Cerebellar nuclear complex (tissue), 1 donor: ENCODE measurements at places on chromosomes 12 and 14.

- no peak for DNase-seq
These were observed 35.7 kb upstream of the TMEM263 start for GRCh38 chr12:106919910-106920544.

GRCh38 chr14:106346534-106347290 lies 820.3 kb downstream of the TMEM121 start:
- no peak for DNase-seq

DNA sequence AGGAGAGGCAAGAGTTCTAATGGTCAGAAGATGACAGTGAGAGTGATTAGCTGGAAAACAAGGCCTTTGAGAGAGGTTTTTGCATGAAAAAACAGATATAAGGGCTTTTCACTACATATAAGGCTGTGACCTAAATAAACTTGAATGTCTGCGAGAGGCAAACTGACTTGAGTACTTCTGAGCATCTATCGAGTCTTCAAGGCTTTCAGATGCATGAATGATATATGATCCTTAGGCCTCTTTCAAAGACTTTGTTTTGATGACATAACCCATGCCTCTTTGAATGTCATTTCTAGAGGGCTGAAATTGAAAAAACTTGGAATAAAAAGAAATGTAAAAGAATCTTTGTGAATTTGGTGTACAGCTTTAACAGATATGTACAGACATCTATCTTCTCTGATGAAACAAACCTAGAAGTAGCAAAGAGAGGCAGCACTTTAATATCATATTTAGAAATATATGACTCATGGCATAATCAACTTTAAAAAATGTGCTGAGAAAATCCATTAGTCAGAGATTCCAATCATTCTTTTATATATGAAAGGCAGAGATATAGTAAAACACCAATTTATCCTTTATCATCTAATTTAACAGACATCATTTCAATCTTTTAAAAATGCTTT lies 72.6 kb downstream of the PPM1H start:
- DNase-seq, result no peak

DNA sequence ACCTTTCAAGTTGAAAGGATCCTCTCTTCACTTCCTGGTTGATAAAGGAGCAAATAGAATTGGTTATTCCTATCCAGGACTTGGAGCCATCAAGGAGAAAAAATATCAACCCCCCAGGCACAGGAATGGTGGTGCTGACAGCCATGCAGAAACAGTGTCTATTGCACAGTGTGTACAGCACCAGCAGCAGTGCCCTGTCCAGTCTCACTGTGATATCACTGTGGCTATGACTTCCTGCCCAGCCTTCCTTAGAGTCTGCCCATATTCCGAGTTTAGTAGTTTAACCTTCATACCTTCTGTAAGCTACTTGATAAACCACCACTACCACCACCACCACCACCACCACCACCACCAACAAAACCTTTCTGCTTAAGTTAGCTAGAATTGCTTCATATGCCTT lies 45.1 kb upstream of the FERMT2 start:
- DNase-seq, result no peak

DNA sequence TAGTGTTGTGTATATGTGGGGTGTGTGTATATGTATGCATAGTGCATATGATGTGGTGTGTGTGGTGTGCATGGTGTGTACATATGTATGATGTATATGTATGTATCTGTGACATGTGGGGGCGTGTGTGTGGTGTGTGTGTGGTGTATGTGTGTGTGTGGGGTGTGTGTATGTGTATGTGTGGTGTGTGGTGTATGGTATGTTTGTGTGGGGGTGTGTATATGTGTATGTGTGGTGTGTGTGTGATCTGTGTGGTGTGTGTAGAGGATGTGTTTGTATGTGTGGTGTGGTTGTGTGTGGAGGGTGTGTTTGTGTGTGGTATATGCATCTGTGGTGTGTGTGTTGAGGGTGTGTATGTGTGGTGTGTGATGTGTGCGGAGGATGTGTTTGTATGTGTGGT lies 61.6 kb downstream of the CLMN start:
- DNase-seq, result no peak

DNA sequence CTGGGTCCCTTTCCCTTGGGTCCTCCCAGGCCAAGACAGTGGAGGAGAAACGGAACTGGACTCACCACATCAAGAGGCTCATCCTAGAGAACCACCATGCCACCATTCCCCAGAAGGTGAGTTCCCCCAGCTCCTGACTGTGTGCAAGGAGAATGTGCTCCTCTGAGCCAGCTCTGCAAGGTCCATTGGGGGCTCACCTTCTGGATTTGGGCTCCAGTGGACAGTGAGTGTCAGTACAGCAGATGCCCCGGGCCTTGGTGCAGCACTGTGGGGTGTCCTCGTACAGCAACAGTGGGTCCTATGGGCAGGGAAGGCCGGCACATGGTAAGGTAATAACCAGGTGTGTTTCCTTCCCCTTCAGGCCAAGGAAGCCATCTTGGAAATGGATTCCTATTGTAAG lies 27.8 kb downstream of the PLEKHG3 start:
- DNase-seq, result no peak

- DNase-seq, result no peak
These were observed 38.6 kb downstream of the SPTSSA start for GRCh38 chr14:34423445-34423844.

DNA sequence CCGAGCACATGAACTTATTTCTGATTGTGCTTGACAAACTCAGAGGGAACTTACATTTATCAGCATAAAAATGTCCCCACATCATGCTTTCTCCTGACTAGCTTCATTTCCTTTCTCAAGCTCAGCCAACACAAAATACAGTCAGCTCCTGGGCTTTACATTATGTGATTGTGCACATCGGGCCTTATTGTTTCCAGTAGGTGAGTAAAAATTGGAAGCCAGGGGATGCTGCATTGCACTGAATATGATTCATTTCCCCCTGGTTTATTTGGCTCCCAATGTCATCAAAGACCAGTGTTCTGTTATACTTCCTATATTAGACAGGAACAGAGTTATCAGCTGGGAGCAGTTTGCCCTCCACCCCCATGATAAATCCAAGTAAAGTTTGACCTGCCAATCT lies 521.8 kb downstream of the RMST start:
- no peak for DNase-seq

GRCh38 chr12:46839232-46839631 lies 13.4 kb upstream of the SLC38A4 start:
- DNase-seq, result no peak

- DNase-seq, result peak; percentile 14
These were observed 379.8 kb downstream of the DPF3 start for GRCh38 chr14:72513965-72514659.

DNA sequence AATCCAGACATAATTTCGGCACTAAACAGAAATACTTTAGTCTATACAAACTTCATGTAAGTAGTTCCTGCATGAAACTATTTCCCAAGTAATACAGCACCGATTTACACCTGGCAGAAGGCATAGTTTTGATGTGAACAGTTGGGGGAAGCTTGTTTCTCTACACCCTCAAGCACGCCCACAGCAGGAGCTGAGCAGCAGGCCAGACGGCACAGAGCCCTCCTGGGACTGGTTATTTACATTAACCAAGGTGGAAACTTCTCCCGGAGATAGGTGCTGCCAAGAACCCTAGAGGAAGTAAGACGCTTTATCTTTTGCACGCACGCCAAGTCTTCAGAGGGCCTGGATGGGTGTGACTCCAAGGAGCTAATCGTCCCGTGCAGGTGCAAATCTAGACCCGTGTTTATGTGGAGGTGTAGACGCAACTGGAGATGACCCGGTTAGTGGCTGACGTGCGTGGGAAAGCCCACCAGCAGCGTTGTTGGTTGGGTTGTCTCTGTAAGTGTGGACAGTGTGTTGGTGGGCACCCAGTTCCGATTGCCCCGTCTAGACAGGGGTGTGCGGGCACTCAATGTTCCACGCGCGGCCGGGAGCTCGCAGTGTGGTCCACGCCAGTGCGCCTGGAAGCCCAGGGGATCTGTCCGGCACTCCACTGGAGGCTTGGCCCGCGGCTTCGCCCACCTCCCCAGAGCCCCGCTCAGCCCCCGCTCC lies 767 bp upstream of the TCP11L2 start:
- no peak for DNase-seq

GRCh38 chr14:89551432-89551831 lies 134.4 kb upstream of the FOXN3 start:
- no peak for DNase-seq

GRCh38 chr14:74190927-74191575 lies 48.2 kb upstream of the VSX2 start:
- no peak for DNase-seq

GRCh38 chr12:124923905-124924734 lies 9.7 kb upstream of the UBC start:
- DNase-seq, result no peak

DNA sequence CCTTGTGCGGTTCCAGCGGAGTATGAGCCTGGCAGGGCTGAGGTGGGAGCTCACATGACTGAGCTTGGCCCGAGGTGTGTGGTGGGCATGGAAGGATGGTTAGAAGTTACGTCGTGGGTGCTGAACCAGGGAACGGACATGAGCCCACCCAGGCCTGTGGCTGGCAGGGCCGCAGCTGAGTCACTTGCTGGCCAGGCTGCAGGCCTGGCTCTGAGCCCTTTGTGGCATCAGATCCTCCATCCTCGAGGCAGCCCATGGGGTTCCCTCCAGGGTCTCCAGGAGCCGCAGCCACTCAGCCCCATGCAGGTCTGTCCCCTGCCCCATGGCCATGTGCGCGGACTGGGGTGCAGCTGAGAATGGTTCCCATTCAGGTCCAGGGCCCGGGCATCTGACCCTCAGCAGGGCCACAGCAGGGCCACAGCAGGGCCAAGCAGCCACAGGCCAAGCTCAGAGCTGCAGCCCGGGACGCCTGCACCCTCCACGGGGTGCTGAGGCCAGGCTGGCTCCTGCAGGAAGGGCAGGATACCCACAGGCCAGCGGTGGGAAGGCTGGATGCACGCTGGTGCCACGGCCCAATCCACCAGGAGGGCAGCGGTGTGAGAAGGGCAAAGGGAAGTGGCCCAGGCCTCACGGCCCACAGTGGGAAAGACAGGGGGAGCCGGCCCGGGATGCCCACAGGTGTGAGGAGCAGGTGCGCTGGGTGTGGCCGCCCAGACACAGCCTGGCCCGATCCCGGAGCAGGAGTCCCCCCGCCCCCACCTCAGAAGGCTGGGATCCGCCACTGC lies 26.3 kb upstream of the ULK1 start:
- no peak for DNase-seq

GRCh38 chr14:23548351-23549318 lies 2.9 kb downstream of the ZFHX2 start:
- no peak for DNase-seq

- no peak for DNase-seq
These were observed 5.6 kb upstream of the JAG2 start for GRCh38 chr14:105173901-105174894.

- no peak for DNase-seq
These were observed 65.4 kb downstream of the LLPH start for GRCh38 chr12:66065150-66065549.

GRCh38 chr14:70919774-70920173 lies 12.5 kb downstream of the PCNX1 start:
- no peak for DNase-seq

- no peak for DNase-seq
These were observed 103.7 kb downstream of the SCARB1 start for GRCh38 chr12:124759841-124760503.

DNA sequence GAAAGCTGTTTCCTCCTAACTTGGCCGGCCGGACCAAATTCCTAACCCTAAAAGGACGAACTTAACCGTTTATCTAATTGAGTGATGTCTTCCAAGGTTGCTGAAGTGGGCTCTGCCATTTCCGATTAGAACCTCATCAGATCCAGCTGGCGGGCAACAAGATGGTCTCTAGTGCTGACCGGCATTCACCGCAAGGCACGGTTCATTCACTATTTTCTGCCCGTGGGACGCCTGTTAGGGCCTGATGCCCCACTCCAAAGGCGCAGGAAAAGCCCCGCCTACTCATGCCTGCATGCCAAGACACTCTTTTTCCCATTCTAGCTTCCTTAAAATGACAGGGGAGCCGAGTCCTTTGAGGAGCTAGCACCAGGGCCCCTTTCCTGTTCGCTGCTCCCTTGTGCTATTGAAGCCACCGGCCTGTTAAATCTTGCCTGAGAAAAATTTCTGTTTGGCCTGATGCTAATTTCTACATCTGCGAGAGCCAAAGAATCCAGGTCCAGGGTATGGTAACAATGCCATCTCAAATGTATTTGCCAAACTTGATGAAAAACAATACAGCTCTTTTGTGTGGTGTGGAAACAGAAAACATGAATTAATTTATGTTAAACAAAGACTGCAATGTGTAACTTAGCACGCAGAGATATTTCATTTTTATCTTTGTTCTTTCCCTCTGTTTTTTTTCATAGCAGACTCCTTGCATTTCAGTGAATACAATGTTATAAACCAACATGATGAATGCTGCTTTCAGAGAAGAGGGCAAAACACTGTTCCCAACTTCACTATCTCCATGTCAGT lies 1071.2 kb upstream of the USP15 start:
- no peak for DNase-seq

- no peak for DNase-seq
These were observed 12.1 kb downstream of the VASH1 start for GRCh38 chr14:76773188-76773885.

DNA sequence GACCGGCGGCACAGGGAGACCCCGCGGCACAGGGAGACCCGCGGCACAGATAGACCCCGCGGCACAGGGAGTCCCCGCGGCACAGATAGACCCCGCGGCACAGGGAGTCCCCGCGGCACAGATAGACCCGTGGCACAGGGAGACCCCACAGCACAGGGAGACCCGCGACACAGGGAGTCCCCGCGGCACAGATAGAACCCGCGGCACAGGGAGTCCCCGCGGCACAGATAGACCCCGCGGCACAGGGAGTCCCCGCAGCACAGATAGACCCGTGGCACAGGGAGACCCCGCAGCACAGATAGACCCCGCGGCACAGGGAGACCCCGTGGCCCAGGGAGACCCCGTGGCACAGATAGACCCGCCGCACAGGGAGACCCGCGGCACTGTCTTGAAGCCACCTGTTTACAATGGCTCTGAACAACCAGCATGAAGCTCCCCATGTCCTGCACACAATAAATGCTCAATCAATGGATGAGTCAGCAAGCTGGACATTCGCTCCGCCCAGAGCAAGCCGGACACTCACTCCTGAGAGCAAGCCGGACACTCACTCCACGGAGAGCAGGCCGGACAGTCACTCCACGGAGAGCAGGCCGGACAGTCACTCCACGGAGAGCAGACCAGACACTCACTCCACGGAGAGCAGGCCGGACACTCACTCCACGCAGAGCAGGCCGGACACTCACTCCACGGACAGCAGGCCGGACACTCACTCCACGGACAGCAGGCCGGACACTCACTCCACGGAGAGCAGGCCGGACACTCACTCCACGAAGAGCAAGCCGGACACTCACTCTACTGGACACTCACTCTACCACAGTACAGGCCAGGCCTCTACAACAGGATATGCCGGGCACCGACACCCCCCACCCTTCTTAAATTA lies 121.9 kb downstream of the RFLNA start:
- no peak for DNase-seq
